Peyer's patch (tissue), 4 donors: ENCODE measurements at places on chromosomes 1 and 21. TPM values are rescaled to one million over a fixed set of nuclear protein-coding genes. Genes with fewer than 3 reads are reported as not detected.

The RUSC1 gene
- total RNA-seq: 71.5 TPM

The KIF14 gene
- total RNA-seq: 0.85 TPM

- no peak for DNase-seq
Observed at GRCh38 chr1:13781907-13782633, 82.1 kb downstream of the PRDM2 start.

GRCh38 chr21:29177800-29178199 is 47.4 kb downstream of the MAP3K7CL start:
- no peak for DNase-seq

The CLDN17 gene
- total RNA-seq: not detected

The ST6GALNAC5 gene
- 3.7 TPM for total RNA-seq

The LIN28A gene
- total RNA-seq: not detected
